ENCODE measurements at places on chromosomes 6 and 20.

DNA sequence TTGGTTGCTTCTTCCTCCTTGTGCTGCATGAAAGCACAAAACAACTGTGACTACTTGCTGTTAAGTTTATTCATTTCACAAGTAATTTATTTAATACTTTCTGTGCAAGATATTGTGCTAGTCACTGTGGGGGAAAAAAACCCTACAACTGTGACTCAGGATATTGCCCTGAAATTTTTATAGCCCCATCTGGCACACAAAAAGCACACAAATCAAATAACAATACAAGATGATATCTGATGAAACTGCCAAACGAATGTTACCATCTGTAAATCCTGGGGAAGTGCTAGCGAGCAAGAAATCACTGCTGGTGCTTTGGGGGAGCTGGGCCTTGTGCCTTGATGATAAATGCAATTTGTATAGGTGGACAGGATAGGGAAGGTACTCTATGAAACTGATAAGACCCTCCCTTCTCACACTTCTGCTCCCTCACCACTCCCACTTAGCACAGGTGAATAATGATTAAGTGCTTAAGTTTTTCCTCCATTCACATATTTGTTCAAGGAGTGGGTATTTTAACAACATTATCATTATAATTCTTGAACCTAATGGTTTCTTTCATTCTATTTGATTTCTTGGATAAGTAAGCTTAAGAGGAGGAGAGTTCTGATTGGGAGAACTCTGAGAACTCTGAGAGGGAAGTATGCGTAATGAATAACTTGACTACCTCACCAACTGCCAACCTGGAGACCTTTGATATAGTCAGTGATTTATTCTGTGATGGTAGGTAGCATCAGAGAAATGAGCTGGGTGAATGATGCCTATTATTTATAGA, 115.3 kb downstream of the RTN4IP1 start:
- DNase-seq = no peak

DNA sequence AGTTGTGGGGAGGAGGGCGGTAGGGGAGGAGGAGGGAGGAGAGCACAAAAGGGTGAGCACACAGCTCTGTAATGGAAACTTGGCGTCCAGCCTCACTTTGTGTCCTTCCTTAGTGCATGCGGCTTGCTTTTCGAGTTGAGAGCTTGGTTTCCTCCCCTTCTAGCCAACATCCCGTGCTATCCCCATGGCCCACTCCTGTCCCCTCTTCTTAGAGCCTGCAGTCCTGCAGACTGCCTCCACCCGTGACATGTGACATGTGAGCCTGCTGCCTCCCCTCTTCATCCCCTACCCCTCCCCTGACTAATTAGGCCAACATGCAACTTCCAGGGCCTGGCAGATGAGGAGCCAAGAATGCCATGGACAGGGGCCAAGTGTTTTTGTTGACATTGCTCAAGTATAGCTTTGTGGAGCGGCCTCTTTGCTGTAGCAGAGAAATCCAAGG, 63.2 kb downstream of the SLC24A3 start:
- no peak for DNase-seq

DNA sequence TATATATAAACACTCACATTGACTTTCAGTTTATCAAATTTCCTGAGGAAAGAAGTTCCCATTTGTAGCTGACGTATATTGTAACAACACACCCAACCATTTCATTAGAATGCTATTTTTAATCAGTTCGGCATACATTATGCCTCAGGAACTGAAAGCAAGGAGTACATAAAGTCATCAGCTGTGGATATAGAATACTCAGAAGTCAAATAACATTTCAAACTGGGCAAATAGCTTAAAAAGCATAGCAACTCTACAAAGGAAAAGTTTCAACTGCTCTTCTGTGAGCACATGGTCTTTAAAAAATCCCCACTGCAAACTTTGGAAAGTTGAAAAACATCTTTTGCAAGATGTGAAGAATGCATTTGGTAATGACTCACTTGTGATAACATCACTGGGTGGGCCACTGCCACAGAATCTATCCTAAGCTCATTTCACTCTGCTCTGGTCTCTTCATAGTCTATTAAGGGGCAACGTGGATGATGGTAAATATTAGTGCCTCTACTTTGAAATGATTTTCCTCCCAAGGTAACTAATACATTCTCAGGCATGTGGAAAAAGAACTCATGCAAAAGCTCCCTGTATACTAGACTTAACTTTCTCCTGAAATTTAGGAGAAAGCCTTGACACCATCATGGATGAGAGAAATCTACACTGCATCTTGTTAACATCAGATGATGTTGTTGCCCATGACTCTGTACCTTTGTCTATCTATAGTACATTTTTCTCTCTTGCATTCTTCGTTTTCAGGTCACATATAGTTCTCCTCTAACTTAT, 49.2 kb downstream of the FYN start:
- DNase-seq = no peak

GRCh38 chr6:18309046-18309445, 44.7 kb upstream of the DEK start:
- DNase-seq = no peak
